ENCODE measurements at places on chromosomes 7 and 10.

DNA sequence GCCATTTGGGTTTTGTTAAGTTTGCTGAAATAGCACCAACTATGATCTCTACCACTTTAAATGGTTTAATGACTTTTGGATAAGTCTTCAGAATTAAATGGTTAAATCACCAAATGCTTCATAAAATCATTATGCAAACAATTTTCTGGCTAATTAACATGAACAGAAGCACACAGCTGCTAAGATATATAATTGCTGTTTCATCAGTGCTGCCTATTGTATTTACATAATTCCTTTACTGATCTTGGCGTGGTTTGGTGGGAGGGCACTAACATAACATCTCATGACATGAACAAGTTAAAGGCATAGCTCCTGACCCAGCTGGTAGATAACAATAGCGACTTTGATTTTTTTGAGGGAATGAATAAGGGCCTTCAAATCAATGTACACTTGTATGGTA is 94.1 kb downstream of the FZD1 start:
- DNase-seq, result no peak

- no peak for DNase-seq
Measured at GRCh38 chr7:68691261-68692216, 906.7 kb upstream of the AUTS2 start.

DNA sequence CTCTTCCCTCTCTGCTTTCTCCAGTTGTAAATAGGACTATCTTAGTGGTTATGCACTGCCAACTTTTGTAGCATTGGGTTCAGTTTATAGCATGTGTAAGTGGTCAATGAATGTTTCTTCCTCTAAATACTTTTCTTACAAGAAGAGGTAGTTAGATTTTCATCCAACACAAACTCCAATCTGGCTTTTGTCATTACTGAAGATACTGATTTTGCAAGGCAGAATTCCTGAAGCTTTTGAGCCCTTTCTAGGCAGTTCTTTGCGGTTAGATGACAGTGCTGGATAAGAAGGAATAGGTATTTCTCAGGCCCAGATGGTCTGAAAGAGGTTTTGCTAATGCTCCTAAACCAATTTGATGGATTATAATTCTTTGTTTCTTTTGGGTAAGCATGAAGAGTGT is 60.5 kb downstream of the BICC1 start:
- DNase-seq, result no peak

- no peak for DNase-seq
Measured at GRCh38 chr7:155258226-155258560, 39.5 kb upstream of the INSIG1 start.

DNA sequence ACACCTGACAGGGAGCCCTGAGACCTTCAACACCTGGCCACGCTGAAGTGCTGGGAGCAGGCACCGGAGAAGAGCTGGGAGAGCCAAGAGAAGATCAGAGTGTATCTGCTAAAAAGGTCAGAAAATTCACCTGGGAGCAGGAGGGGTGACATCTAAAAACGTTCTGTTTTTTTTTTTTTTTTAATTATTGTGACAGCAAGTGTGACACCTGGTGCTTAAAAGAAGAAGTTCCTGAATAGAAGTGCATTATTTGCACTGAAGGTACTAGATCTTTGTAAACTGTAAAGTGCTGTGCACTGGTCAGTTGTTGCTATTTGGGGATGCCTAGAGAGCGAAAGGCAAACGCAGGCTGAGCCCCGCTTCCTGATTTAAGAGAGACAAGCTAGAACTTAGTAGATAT is 422.0 kb downstream of the PLXNA4 start:
- no peak for DNase-seq

DNA sequence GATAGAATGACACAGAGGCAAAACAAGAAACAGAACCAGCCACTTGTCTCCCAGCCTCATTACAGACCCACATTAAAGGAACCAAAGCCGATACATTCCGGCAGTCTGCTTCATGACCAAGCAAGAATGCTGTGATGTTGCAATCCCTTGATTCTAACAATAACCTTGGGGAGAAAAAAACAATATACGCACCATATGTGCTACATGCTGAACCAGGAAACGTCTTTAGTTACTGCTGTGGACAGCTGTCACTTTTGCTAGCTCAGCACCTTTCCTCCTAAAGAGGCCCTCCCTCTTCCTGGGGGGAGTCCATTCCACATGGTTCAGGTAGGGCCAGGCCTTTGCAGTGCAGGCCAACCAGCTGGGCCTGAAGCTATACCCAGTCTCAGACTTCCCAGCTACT is 79.1 kb downstream of the PRTFDC1 start:
- DNase-seq, result no peak

GRCh38 chr7:130276796-130277762 is 10.4 kb downstream of the CPA2 start:
- DNase-seq, result no peak

GRCh38 chr7:149414745-149415390 is 46.0 kb downstream of the ZNF777 start:
- peak; percentile 47 for DNase-seq
